IMR-90 (cell line): ENCODE measurements at places on chromosomes 1 and 21.

GRCh38 chr1:206761159-206761768 lies 9.3 kb upstream of the IL19 start:
- DNase-seq, result no peak
- H3K4me1 ChIP-seq, result no peaks in the 10 kb centered on the region
- no peak overlapping the region for H3K4me3 ChIP-seq

- no peak overlapping the region for H3K27ac ChIP-seq
- H3K36me3 ChIP-seq, result no peaks in the 10 kb centered on the region
- no peaks in the 10 kb centered on the region for H3K27me3 ChIP-seq
- peak; percentile 83 for DNase-seq
These were observed 15.4 kb downstream of the LPAR3 start for GRCh38 chr1:84877592-84877991.

DNA sequence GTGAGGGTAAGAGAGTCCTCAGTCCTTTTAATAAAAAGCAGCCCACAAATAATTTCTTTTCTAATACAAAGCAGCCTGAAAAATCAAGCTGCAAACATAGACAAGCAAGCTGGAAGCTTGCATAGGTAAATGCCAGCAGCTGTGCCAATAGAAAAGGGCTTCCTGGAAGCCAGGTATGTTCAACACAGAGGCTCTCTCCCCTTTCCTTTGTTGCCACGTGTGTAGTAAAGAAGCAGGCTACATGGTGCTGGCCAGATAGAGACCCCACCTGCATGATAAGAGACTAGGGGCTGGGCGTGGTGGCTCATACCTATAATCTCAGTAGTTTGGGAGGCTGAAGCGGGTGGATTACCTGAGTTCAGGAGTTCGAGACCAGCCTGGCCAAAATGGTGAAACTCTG lies 50.1 kb upstream of the ERRFI1 start:
- H3K27ac ChIP-seq, result no peak overlapping the region
- no peaks in the 10 kb centered on the region for H3K36me3 ChIP-seq
- DNase-seq, result no peak
- H3K4me3 ChIP-seq, result no peak overlapping the region

GRCh38 chr1:229029879-229030235 lies 241.1 kb upstream of the RAB4A start:
- H3K4me3 ChIP-seq, result no peak overlapping the region
- H3K36me3 ChIP-seq, result no peaks in the 10 kb centered on the region
- H3K4me1 ChIP-seq, result peaks cover 7% of the 10 kb centered on the region; the same call in 1 of the 2 replicates

DNA sequence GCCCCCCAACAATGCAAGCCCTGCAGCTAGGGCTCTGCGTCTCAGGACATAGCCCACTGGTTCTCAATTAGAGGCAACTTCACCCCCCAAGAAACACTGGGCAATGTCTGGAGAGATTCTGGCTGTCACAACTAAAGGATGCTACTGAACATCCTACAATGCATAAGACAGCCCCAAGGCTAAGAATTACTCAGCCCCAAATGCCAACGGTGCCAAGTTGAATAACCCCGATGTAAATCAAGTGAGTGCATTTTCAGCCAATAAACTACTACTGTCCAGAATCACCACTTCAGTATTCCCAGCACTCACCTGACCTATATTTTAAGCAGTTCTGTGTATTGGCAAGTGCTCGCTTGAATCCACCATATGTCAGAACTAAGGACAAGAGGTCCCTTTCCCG lies 6.9 kb downstream of the RIPK4 start:
- H3K36me3 ChIP-seq, result no peaks in the 10 kb centered on the region
- no peak overlapping the region for H3K27ac ChIP-seq
- DNase-seq, result no peak
- H3K4me3 ChIP-seq, result no peak overlapping the region
- H3K4me1 ChIP-seq, result peaks cover 2% of the 10 kb centered on the region; the same call in 1 of the 2 replicates

GRCh38 chr1:220873868-220874655 lies 5.2 kb upstream of the HLX start:
- H3K27me3 ChIP-seq, result no peaks in the 10 kb centered on the region
- H3K27ac ChIP-seq, result no peak overlapping the region
- no peak overlapping the region for H3K4me3 ChIP-seq
- DNase-seq, result peak; percentile 66

DNA sequence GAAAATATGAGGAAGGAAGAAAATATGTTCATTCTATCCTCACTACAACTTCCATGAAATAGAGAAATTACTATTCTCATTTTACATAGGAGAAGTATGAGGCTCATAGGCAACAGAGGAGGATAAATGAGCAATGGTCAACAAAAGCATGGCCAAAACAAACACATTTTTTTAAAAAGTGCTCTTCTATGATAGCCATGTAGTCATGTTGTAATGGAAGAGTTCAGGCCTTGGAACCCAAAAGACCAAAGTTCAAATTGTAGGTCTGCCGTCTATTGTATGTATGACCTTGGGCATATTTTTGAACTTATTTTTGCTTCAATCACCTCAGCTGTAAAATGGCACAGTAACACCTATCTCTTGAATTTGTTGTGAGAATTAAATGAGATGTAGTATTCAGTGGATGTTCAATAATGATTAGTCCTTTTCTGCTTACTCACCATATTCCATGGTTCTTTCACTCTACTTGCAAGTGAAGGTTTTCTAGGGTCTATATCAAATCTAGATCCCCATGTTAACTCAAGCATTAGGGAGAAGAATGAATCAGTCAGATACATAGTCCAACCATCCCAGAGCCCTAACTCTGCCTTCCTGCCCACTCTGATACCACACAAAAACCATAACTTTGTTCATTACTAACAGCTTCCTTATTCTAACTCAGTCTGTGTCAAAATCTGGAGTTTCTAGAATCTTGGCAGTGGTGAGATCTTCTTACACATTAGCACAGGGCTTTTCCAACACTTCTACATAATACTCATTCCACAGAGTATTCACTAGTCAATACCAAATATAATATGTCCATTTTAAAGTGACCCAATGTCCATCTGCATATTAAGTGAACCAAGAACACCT lies 353.2 kb downstream of the PLPP3 start:
- H3K27ac ChIP-seq, result no peak overlapping the region
- H3K4me3 ChIP-seq, result no peak overlapping the region
- no peaks in the 10 kb centered on the region for H3K27me3 ChIP-seq
- no peaks in the 10 kb centered on the region for H3K4me1 ChIP-seq
- H3K36me3 ChIP-seq, result no peaks in the 10 kb centered on the region

- DNase-seq, result peak; percentile 11
- H3K4me3 ChIP-seq, result no peak overlapping the region
- no peaks in the 10 kb centered on the region for H3K36me3 ChIP-seq
- H3K4me1 ChIP-seq, result no peaks in the 10 kb centered on the region
- H3K27me3 ChIP-seq, result no peaks in the 10 kb centered on the region; the same call in none of the 2 replicates
- H3K27ac ChIP-seq, result no peak overlapping the region
These were observed 200.6 kb upstream of the HMCN1 start for GRCh38 chr1:185533596-185533995.

GRCh38 chr1:29746076-29746665 lies 509.8 kb downstream of the PTPRU start:
- no peak overlapping the region for H3K27ac ChIP-seq
- H3K27me3 ChIP-seq, result peaks cover 5% of the 10 kb centered on the region; the same call in 1 of the 2 replicates
- H3K36me3 ChIP-seq, result no peaks in the 10 kb centered on the region
- H3K4me3 ChIP-seq, result no peak overlapping the region
- H3K4me1 ChIP-seq, result no peaks in the 10 kb centered on the region

GRCh38 chr21:14523234-14523633 lies 22.9 kb downstream of the SAMSN1 start:
- H3K27me3 ChIP-seq, result no peaks in the 10 kb centered on the region
- H3K36me3 ChIP-seq, result no peaks in the 10 kb centered on the region
- H3K4me3 ChIP-seq, result no peak overlapping the region
- H3K27ac ChIP-seq, result no peak overlapping the region

DNA sequence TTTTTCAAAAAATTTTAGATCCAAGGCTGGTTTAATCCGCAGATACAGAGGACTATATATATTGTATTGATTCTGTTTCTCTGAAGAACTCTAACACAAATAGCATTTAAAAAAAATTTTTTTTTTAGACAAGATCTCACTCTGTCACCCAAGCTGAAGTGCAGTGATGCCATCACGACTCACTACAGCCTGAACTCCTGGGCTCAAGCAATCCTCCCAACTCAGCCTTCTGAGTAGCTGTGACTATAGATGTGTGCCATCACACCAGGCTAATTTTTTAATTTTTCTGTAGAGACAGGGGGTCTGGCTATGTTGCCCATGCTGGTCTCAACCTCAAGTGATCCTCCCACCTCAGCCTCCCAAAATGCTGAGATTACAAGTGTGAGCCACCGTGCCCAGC lies 3.0 kb downstream of the ANKRD45 start:
- DNase-seq, result peak; percentile 50
- H3K4me1 ChIP-seq, result no peaks in the 10 kb centered on the region
- peaks cover 15% of the 10 kb centered on the region for H3K27me3 ChIP-seq
- no peak overlapping the region for H3K27ac ChIP-seq
- H3K4me3 ChIP-seq, result no peak overlapping the region
